ENCODE measurements at places on chromosomes 3 and 15. TPM values are rescaled to one million over a fixed set of nuclear protein-coding genes. Genes with fewer than 3 reads are reported as not detected.

TTLL13 gene
- total RNA-seq = not detected

TRH gene
- total RNA-seq = 0.97 TPM

MTHFS gene
- 55.1 TPM for total RNA-seq

ZNF620 gene
- total RNA-seq = 4.3 TPM

HIGD2B gene
- total RNA-seq = not detected

GRCh38 chr15:52221730-52222129 lies 30.5 kb upstream of the GNB5 start:
- no peak for DNase-seq

DNA sequence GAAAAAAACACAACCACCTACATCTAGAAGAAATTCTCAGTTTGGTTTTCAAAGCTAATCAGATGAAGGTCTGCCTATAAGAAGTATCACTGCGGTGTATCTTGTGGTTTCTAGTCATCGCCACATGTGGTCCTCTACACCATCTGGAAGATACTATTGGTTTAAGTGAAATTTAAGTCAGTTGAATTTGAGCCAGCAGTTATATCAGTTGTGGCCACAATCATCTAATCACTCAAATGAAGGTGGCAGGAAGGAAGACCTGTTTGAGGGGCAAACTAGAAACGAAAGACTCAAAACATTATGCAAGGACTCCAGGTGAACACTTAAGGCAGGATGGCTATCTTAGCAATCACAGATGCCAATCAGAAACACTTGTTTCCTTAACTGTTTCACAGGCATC lies 48.7 kb downstream of the ETV5 start:
- DNase-seq = no peak

DNA sequence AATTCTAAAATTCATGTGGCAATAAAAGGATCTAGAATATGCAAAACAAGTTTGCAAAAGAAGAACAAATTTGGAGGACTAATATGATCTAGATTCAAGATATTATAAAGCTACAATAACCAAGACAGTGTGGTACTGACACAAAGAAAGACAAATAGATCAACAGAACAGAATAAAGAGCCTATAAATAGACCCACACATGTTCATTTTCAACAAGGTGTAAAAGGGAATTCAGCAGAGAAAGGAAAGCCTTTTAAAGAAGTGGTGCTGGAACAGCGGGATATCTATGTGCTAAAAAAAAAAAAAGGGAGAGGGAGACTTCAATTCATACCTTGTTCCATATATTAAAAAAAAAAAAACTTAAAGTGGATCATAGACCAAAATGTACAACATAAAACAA lies 149.0 kb downstream of the WDR76 start:
- no peak for DNase-seq

GRCh38 chr15:26711445-26711844 lies 61.4 kb downstream of the GABRB3 start:
- DNase-seq = no peak

- DNase-seq = no peak
Measured at GRCh38 chr3:141294301-141294700, 62.7 kb downstream of the PXYLP1 start.

DNA sequence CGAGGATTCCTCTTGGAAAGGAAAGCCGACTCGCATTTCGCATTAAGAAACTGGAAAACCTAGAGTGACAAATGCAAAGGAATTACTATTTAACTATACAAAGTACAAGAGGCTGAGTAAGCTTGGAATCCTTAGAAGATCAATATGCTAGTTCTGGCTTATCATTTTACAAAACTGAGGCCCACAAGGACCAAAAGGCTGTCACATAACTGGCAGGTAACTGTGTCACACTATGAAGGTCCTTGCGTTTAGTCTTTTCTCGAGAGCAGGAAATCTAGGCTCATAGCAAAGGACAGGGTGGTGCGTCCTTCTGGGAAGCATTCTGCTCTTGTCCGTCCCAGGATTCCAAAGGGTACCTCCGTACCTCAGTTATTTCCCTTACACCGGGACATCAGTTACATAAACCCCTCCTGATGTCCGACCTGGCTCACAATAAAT lies 629 bp downstream of the RPL24 start:
- DNase-seq = no peak

- DNase-seq = no peak
Measured at GRCh38 chr15:26242565-26243071, 379.5 kb upstream of the ATP10A start.

- no peak for DNase-seq
Measured at GRCh38 chr15:42623951-42624350, 48.5 kb downstream of the STARD9 start.

- no peak for DNase-seq
Measured at GRCh38 chr3:128706086-128706615, 19.8 kb upstream of the RAB7A start.

DNA sequence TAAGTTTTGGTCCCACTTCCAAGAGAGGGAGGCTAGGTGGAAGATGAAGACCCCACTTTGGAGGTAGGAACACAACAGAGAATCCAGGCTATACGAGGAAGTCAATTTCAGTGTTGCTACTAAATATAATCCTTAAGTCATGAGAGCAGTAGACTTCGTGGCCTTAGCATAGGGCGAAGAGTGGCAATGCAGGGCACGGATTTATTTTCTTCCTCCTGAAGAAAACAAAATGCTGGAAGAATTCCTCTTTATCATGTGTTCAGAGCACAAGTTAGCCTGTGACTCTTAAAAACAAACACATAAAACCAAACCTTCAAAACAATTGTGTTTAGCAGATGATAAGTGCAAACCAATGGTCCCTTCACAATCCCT lies 19.4 kb downstream of the BCL2L10 start:
- no peak for DNase-seq

DNA sequence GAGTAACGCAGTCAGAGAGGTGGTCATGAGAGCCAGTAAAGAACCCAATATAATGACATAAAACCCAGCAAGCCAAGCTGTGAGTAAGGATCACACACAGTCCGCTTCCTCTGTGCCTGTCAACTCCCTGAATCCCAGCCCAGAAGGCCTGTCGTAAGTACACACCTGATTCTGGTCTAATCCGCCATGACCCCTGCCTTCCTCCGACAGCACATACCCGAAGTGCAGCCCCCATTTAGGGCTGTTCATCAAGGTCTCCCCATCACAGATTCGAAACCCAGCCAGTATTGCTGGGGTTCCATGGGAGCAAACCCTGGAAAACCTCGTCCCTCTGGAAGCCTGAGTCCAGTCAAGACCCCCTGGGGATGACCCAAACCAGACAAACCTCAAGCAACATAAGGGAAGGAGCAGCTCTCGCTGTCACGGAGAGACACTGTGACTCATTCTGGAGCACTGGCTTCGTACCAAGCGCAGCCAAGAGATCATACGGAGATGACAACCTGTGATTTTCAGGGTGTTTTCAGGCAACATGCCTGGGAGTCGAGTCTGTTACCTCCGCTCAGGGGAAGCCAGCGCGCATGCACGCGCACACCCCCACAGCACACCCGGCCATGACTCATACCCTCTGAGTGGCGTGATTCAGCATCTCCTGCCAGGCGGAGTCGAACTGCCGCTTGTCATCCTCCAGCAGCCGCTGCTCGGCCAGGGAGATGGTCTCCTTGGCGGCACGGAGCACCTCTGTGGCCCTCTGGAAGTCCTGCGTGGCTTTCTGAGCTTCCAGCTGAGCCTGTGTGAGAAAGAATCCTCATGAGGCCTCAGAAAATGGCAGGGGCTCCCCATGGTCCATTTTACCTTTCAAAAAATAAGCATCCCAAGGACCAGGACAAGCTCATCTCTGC lies 63.0 kb downstream of the SH3BP5 start:
- no peak for DNase-seq

- DNase-seq = no peak
Measured at GRCh38 chr15:32778391-32779176, 60.8 kb downstream of the GREM1 start.

DNA sequence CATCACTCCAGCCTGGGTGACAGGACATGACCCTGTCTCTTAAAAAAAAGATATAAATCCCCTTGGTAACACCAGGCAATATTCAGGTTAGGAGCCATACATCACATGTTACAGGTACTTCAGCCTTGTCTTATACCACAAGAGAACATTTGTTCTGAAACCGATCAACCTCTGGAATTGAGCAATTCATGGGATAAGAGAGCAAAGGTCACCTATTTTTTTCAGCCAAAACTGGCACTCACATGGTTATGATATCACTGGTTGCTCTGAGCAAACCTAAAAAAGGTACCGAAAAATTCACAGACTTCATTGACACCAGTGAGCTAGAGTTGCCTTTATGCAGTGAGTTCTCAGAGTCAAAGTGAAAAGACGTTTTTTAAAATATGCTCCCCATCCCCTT lies 9.1 kb downstream of the SPICE1 start:
- DNase-seq = no peak

GRCh38 chr3:196039359-196039758 lies 42.5 kb downstream of the TFRC start:
- DNase-seq = no peak

Measured in prostate gland (tissue), 2 donors.